Type B pancreatic cell (in vitro differentiated cells): ENCODE measurements at places on chromosomes 2 and 18. TPM values are rescaled to one million over a fixed set of nuclear protein-coding genes. Genes with fewer than 3 reads are reported as not detected.

Gene DES
- 1.4 and 9.3 TPM in 2 replicates for total RNA-seq

DNA sequence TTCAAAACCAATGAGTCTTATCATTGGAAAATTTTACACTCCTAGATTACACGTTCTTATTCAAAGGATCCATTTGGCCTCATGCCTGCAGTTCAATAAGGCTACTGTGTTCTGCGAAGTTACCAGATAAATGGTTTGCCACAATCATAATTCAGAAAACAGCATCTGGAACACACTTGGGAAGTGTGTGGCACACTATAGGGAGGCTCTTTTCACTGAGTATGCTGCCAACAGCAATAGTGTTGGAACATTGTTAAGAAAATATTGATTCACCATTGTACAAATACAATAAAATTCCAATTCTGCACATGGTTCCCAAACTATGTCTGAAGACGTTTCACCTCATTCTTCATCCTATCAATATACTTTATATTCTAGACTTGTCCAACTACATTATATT, 141.4 kb upstream of the DOK6 start:
- DNase-seq: no peak

Gene WDSUB1
- 9.5 and 11.6 TPM in 2 replicates for total RNA-seq

Gene DTNA
- 8.6 and 23.6 TPM in 2 replicates for total RNA-seq

DNA sequence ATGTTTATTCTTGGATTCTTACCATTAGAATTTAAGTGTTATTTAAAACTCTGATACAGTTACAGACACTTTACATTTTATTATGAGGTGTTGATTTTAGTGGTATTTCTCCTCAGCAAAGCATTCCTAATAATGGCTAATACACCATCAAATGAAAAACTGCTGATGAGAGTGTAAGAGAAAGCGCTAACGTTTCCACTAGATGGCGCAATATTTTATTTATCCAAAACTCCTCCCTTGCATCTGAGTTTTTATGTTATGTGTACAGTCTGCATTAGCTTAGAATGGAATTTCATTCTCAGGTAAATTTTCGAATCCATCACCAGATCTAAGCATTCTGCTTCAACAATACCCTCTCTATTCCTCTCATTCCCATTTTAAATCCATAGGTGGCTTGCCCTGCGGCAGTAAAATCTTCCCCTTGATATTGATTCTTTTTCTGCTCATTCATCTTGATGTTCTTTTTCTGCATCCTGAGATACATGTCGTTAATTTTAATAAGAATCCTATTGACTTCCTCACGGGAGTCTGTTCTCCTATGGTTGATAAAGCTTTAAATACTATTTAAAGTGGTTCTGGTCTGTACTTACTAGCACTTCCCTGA, 53.9 kb downstream of the PRKRA start:
- no peak for DNase-seq
